Aorta (tissue), 5 donors: ENCODE measurements at places on chromosomes 1 and 21. TPM values are rescaled to one million over a fixed set of nuclear protein-coding genes. Genes with fewer than 3 reads are reported as not detected.

The TTC34 gene
- total RNA-seq = 0.55 TPM

The SPRR3 gene
- not detected for total RNA-seq

The EXTL1 gene
- total RNA-seq = 0.29 TPM

The CELA2B gene
- total RNA-seq = 0.57 TPM

The OLFML2B gene
- total RNA-seq = 82.6 TPM

The NPPB gene
- not detected for total RNA-seq

The KPRP gene
- total RNA-seq = not detected

The YARS1 gene
- 55.2 TPM for total RNA-seq

The PCP4 gene
- total RNA-seq = not detected

The FCRL4 gene
- total RNA-seq = not detected

The CHIA gene
- not detected for total RNA-seq

The MYBPHL gene
- not detected for total RNA-seq

The GOLPH3L gene
- total RNA-seq = 27.6 TPM

The CRP gene
- total RNA-seq = 0.32 TPM

The TMEM52 gene
- not detected for total RNA-seq

The UBXN10 gene
- total RNA-seq = 0.23 TPM

The LCE1C gene
- total RNA-seq = not detected

The OR6N1 gene
- not detected for total RNA-seq

The KCNN3 gene
- total RNA-seq = 3.2 TPM
